Mucosa of descending colon (tissue), 3 donors: ENCODE measurements at places on chromosomes 5 and 9. TPM values are rescaled to one million over a fixed set of nuclear protein-coding genes. Genes with fewer than 3 reads are reported as not detected.

UBE2R2 gene
- total RNA-seq, result 34.4 TPM

- DNase-seq, result no peak
Observed at GRCh38 chr5:146041180-146041789, 64.1 kb downstream of the PLAC8L1 start.

- DNase-seq, result no peak
Observed at GRCh38 chr5:111999286-111999685, 242.3 kb upstream of the NREP start.

GRCh38 chr5:73532195-73532594 lies 33.2 kb downstream of the ANKRA2 start:
- DNase-seq, result no peak

SIT1 gene
- 1.2 TPM for total RNA-seq

DNA sequence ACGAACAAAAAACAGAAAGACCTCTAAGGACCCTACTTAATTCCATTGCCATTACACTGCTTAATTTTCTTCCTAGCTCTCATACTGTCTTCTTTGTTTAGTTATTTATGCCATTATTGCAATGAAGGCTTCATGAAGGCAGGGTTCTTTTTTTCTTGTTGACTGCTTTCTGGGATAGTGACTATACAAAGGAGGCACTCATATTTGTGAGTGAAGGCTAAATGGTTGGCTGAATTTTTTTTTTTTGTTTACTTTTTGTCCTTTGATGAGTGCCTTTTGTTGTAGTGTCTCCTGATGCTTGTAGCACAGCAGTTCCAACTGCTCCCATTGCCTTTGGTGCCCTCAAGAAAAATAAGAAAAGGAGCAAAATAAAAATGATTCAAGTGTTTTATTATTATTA lies 17.8 kb downstream of the CTNNA1 start:
- DNase-seq, result no peak

RLN2 gene
- total RNA-seq, result 0.58 TPM

DNA sequence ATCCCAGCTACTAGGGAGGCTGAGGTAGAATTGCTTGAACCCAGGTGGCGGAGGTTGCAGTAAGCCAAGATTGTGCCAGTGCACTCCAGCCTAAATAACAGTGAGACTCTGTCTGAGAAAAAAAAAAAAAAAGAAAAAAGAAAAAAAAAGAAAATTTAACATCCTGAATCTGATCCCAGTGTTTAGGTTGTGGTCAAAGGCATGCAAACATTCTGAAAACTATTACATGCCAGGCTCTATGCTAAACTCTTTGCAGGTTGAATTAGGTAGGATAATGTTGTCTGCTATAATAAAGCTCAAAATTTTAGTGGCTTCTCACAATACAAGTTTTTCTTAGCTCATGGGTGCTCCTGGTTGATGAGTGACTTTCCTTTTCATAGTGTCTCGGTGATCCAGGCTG lies 367.4 kb downstream of the PSAT1 start:
- DNase-seq, result no peak

DNA sequence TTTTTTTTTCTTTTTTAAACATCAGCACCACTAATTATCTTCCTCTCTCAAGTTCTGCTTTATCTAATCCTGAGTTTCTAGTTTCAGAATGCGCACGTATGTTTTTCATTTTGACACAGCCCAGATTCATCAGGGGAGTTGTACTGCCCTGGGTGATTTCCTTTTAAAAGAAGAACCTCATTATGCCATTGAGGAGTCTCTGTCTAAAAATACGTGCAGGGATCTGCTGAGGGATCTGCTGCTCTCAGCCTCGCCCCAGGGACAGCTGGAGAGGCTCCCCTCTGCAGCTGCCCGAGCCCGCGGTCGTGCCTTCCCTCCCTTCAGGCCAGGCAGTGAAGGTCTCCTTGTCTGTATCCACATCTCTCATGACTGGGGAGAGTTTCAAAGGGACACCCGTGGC lies 273.1 kb downstream of the ARHGEF28 start:
- DNase-seq, result no peak

CACFD1 gene
- total RNA-seq, result 84.2 TPM

DNA sequence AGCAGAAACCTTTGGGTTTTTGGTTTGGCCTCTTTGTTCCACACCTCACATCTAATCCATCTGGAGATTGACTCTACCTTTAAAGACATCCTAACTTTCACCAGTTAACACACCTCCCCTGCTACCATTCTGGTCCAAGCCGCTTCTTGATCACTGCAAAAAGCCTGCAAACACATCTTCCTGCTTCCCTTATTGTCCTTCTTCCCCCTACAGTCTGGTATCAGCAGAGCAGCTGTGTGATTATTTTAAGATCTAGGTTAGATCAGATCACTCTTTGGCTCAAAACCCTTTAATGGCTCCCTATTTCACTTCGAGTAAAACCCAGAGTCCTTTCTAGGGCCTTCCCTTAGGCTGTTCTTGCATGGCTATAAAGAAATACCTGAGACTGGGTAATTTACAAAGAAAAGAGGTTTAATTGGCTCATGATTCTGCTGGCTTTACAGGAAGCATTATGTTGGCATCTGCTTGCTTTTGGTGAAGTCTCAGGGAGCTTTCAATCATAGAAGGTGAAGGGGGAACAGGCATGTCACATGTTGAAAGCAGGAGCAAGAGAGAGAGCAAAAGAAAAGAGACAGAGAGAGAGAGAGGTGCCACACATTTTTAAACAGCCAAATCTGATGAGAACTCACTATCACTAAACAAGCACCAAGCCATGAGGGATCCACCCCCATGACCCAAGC lies 1.5 kb upstream of the TEX10 start:
- no peak for DNase-seq

DNA sequence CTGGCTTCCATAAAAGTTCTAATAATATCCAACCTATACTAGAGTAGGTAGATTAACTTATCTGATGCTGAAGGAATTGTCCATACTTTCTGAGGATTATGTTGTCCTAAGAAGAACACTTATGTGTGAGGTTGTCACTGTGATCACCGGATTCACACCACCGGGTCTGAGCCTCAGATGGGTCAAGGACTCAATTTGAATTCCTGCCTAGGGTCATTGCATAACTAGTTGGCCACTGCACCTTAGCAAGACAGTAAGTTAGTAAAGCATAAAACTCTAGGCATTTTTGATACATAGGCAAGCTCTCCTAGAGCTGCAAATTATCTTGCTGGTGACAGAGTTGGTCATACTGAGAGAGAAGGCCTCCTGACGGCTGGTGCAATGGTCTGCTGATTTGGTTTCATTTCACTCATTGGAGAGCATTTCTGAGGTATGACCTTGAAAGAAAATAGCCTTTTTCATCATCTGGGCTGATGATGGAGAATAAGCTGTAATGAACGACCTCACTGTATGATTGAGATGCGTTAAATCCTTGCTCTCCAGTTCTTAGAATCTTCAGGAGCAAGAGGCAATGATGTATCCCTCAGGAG lies 72.0 kb upstream of the CKMT2 start:
- DNase-seq, result no peak

ALDOB gene
- total RNA-seq, result 13.8 TPM

CDKN2B gene
- total RNA-seq, result 64.8 TPM

- DNase-seq, result no peak
Observed at GRCh38 chr5:111635916-111636570, 121.0 kb downstream of the NREP start.

- no peak for DNase-seq
Observed at GRCh38 chr5:38923661-38924451, 78.0 kb downstream of the OSMR start.

DNA sequence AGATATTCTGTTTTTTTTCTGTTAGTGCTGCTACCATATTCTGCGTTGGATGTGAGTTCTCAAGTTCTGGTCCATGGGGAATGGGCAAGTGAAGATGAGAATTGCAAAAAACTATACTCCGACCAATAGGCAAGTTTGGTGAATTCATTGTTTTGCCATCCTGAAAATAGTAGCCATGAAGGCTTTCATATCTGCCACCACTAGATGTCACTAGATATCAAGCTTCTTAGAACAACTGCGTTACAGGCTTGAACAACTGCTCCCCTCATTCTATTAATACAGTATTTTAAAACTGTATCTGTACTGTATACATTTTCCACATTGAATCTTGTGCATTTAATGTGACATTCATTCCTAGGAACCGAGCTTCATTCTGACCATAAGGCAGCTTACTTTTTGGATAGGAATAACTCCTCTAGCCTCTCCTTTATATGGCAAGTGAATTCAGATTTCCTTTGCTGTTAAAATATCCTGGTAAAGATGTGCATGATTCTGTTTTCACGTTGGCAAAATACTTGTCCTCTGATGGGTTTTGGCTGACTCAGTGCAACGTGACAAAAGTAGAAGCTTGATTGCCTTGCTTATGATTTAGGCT lies 163.6 kb downstream of the SREK1 start:
- no peak for DNase-seq

DNA sequence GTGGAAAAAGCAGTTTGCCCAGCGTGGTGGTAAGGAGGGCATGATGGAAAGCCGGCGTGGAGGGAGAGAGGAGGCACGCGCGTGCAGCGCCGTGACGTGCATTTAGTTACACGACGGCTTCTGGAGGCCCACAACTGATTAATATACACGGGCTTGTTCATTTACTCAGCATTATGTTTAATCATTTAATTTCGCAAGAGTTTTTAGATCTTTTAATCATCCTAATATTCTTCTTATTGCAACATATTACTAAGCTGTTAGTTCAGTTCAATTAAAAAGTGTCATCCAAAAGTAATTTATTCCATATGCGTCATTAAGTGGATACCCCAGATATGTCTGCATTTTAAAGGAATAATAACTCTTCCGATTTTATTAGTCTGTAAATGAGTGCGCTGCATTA lies 220.5 kb downstream of the HSPA4 start:
- DNase-seq, result no peak

GRCh38 chr9:134179918-134180785 lies 15.8 kb upstream of the RNU6ATAC start:
- DNase-seq, result peak; percentile 14

SPZ1 gene
- not detected for total RNA-seq

IL5 gene
- total RNA-seq, result not detected

GRCh38 chr9:125126019-125126746 lies 17.1 kb downstream of the SCAI start:
- peak; percentile 88 for DNase-seq

GHR gene
- total RNA-seq, result 10.3 TPM

DNA sequence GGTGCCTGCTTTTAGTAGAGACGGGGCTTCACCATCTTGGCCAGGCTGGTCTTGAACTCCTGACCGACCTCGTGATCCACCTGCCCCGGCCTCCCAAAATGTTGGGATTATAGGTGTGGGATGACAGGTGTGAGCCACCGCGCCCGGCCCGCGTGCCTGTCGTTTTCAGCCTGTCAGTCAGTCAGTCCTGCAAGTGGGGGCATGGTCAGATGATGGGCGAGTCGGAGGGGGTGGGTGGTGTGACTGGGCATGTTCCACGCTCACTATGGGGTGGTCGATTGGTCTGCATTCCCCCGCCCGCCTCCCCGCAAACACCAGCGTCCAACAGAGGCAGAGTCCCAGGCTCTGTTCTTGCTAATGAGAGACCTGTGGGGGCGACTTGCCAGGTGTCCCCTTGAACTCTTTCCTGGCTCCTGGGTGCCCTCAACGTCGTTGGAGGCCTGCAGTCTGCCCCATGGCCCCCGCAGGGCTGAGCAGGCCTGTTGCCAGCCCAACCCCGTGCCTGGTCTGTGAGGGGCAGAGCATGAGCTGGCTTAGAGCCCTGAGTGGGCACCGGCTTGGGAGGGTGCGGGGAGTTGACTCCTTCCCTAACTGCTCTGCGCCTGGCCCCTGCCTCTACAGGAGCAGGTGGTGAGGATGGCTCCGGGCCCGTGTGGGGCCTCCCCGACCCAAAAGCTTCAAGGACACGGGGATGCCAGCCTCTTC lies 23.1 kb downstream of the CRB2 start:
- DNase-seq, result no peak

DNA sequence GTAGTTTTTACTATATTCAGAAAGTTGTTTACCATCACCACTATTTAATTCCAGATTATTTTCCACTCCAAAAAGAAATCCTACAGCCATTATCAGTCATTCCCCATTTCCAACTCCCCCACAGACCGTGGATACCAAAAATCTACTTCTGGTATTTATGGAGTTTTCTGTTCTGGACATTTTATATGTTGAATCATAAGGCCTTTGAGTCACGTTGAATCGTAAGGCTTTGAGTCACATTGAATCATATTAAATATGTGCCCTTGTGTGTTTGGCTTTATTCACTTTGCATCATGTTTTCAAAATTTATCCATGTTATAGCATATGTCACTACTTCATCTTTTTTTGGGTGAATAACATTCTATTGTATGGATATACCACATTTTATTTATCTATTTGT lies 454.1 kb upstream of the NUDT12 start:
- no peak for DNase-seq

DNA sequence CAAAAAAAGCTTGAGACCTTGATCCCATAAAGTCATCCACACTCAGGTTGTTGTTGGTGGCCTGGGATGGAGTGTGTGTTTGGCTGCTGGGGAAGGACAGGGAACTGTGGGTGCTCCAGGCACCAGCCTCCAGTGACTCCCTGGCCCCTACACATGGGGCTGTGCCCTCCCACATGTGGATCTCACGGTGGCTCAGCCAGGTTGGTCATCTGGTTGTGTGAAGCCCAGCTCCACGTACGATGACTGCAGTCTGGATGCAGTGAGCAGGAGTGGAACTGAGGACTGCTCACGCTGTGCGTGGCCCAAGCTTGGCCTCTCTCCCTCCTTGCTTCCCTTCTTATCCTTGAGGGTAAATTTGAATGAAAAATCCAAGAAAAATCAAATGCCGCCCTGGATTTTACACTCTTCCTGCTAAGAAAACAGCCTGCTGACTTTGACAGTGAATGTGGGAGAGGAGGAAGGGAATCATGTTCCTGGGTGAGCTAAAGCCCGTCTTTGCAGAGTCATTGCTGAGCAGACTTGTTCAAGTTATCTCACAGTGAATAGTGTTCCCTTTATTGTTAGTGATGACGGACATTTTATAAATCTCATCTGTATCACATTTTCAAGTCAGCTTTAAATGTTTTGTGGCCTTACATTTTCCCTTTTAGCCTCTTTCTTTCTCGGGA lies 65.1 kb upstream of the CACNA1B start:
- no peak for DNase-seq

RNF183 gene
- total RNA-seq, result 0.35 TPM
